ENCODE measurements at places on chromosomes 4 and X.

DNA sequence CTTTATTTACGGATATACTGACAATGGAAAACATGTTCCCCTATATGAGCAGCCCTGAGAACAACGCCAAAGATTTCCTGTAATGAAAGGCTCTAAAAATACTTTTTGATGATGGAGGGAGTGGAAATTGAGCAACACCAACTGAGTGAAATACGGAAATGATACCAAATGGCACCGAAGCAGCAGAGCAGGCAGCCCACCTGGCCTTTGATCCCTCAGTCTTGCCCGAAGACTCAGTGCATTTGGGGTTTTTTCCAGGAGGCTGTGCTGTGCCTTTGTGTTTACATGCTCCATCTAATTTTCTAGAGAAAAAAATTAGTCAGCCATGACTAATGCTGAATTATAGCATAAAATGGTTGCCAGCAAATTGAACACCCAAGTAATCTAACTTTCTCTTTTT lies 169.9 kb upstream of the RBPJ start:
- no peak for DNase-seq

GRCh38 chr4:39043058-39043860 lies 11.1 kb upstream of the TMEM156 start:
- no peak for DNase-seq

GRCh38 chr4:56342746-56343145 lies 44.5 kb downstream of the AASDH start:
- DNase-seq: no peak

DNA sequence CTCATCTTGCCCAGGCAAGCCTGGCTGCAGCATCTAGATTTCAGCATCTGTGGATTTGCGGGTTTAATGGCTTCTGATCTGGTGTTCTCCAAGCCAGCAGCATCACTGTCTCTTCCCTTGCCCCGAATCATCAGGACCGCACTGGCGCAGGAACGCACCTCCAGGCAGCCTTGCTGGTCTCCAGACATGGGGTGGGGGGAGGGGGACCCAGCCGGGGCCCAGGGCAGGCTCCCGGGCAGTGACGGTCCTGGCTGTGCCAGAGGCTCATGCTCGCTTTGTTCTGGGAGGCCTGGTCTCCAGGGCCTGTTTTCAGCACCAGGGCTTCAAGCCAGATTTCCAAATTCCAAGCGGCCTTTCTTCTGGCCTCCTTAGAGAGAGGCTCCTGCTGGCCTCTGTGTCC lies 4.9 kb downstream of the CFAP99 start:
- DNase-seq: no peak

DNA sequence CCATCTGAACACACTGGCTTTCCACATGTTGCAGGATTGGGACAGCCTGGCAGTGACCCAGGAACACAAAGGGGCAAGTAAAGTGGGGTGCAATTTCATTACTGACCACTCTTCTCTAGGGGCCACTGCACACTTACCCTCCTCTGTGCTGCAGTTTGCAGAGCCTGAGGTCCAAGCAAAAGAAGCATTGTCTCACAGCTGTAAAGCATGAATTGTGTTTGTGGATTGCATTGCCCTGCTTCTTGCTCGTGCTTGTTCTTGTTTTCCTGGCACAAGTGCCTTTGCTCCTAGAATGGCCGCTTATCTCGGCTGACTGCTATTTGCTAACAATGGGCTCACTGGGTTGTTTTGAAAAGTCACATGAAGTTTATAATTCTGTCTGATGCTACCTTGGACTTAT lies 209.1 kb upstream of the JADE1 start:
- no peak for DNase-seq

DNA sequence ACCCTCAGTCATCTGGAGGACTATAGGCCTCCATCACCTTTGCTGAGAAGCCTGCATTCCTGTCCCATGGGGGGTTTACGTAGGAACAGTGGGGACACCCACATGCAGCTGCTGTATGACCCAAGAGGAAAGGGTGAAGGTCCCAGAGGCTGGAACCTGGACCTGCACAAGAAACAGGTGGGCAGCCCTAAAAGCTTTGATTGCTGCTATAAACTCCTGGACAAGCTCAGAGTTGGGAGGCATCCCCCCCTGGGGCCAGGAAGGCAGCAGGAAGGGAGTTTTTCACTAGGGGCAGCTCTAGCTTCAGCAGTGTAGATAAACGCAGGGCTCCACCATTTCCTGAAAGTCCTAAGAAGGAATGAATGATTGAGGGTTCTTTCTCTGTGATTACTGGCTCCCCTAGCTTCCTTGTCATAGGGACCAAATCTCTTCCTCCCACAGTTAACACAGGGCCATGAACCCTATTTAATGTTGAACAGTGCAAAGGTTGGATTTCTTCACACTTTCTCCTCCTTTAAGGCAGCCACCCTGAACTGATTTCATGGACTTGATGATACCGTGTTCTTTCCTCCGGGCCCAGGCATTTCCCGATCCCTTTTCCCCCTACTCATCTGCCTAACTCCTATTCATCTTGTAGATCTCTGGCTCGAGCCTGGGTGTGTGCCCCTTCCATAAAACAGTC lies 84.2 kb downstream of the CHRNA9 start:
- DNase-seq: no peak
